NCI-H2107 (cell line): ENCODE measurements at places on chromosomes 12 and 14.

GRCh38 chr12:15732341-15733061, 56.7 kb downstream of the EPS8 start:
- no peak for DNase-seq

DNA sequence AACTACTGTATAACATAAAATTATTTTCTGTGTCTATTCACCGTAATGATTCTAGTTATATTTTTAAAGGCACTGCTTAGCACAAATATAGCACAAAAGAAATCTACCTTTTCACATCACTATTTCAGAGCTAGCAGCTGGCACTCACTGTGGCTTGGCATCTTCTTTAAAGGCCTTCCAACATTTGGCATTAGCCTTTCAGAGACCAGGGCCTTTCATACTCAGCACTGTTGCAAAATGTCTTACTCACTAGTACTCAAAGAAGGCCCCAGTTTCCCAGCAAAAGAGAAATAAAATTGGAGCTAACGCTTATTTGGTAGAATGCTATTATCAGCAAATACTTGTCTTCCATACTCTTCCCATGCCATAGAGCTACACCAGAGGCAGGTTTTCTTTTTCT, 238.4 kb downstream of the MED13L start:
- no peak for DNase-seq

GRCh38 chr12:111705672-111706071, 19.8 kb downstream of the ACAD10 start:
- DNase-seq = no peak

DNA sequence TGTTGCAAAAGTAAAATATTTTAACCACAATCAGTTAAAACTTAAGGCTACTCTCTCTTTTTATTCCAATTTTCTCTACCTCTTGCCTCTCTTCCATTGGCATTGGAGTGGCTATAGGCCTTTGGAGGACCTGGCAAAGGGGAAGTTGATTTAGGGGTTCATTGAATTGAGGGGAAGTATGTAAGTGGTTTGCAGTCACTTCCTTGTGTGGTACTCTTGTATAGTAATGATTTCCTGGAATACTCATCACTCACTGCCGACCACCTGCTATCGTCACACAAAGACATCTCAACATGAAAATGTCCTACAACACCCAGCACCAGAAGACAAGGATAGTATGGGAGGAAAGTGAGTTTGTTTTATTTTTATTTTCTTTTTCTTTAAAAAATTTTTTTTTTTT, 45.7 kb upstream of the CPM start:
- DNase-seq = no peak

GRCh38 chr12:14936224-14936861, 2.0 kb downstream of the ERP27 start:
- no peak for DNase-seq

DNA sequence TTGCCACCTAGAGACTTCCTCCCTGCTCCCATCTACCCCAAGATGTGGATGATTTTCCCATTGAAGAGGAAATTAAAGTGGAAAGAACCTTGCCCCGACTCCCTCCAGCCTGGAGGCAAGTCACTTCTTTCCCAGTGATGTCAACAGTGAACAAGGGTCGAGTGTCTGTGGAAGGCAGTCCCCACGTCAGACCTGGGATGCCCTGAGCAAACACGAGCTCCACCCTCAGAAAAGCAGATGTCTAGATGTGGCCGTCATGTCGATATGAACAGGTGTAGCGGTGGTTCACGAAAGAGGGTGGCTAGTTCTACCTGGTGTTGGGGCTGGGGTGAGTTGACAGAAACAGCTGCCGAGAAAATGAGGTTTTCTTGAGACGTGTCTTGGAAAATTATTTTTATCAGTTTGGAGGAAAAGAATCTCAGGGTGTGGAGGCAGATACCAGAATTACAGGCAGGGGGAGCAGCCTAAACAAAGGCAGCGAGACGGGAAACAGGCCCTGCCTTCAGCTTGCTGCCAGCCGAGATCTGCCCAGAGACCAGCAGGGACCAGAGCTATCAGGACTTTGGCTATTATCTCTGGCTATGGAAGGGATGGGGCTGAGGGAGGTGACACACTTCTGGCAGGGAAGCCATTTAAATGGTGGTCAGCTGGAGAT, 25.9 kb downstream of the SYNDIG1L start:
- no peak for DNase-seq

DNA sequence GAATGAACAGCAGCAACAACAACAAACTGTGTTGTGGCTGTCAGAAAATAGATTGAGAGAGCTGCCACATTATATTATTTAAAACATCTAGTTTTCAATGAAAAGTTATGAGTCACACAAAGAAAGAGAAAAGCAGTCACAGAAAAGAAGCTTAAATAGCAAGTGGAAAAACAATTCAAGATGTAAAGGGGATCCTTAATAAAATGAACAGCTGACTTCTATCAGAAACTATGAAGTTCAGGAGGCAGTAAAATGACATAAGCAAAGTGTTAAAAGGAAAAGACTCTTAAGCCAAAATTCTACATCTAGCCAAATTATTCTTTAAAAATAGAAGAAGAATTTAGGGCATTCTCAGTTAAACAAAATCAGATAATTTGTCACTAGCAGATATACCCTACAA, 5.6 kb downstream of the CLEC14A start:
- DNase-seq = no peak

GRCh38 chr12:132646850-132647249, 28.3 kb downstream of the P2RX2 start:
- DNase-seq = no peak
